Activated CD8-positive, alpha-beta memory T cell treated with anti-CD3 and anti-CD28 coated beads, Interleukin-2, amount 10 ng/mL, durations not matched to agents 7 days and 5 days (primary cell): ENCODE measurements at places on chromosomes 6 and 20. TPM values are rescaled to one million over a fixed set of nuclear protein-coding genes. Genes with fewer than 3 reads are reported as not detected.

GRCh38 chr6:142222022-142222421 lies 75.0 kb downstream of the VTA1 start:
- H3K27ac ChIP-seq = no peak overlapping the region
- H3K36me3 ChIP-seq = peaks cover 3% of the 10 kb centered on the region
- no peaks in the 10 kb centered on the region for H3K4me1 ChIP-seq
- no peaks in the 10 kb centered on the region for H3K27me3 ChIP-seq

- H3K4me1 ChIP-seq = peaks cover 25% of the 10 kb centered on the region
- H3K27me3 ChIP-seq = no peaks in the 10 kb centered on the region
- H3K36me3 ChIP-seq = peaks cover 10% of the 10 kb centered on the region
These were observed 52.5 kb downstream of the HIVEP2 start for GRCh38 chr6:142892254-142893021.

Gene NKAPL
- total RNA-seq = 0.26 TPM

Gene PNLDC1
- total RNA-seq = 1.4 TPM

Gene POPDC3
- total RNA-seq = not detected

Gene GABRR1
- not detected for total RNA-seq
